ENCODE measurements at places on chromosomes 3 and 15.

GRCh38 chr3:114455432-114455831, 161.6 kb downstream of the TIGIT start:
- DNase-seq, result no peak

DNA sequence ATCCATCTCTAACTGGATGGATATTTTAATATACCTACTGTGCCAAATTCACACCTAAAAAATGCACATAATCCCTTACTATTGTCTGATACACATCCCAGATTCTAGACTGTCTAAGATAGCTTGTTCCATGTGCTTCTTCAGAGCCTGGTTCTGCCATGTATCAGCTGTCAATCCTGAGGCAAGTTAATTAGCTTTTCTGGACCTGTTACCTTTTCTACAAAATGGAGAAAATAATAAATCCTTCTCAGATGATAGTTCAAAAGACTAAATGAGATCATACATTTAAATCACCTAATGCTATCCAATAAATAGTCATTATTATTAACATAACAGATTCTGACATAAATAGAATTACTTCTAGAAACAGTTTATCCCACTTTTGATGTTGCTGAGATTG, 66.1 kb downstream of the KBTBD12 start:
- DNase-seq, result no peak

DNA sequence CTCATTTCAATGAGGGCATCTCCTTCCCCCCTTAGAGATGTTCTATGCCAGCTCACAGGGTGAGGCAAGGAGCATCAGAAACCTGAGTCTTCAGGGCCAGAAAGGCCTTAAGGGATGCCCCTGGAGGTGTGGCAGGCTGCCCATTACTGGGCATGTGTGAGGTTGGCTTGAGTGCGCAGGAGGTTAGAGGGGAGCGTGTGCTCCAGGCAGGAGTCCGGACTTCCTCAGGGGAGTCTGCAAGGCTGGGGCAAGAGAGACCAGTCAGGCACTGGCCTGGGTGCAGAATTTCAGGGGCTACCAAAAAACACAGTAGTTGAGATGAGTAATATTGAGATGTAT, 1.9 kb downstream of the LOXL1 start:
- no peak for DNase-seq

- no peak for DNase-seq
Observed at GRCh38 chr3:122538956-122539490, 24.3 kb upstream of the KPNA1 start.

DNA sequence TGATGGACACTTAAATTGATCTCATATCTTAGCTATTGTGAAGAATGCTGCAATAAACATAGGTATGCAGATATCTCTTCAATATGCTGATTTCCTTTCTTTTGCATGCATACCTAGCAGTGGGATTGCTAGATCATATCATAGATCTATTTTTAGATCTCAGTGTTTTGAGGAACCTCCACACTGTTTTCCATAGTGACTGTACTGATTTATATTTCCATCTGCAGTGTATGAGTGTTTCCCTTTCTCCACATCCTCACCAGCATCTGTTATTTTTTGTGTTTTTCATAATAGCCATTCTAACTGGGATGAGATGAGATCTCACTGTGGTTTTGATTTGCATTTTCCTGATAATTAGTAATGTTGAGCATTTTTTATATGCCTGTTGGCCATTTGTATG, 17.1 kb upstream of the RASA2 start:
- no peak for DNase-seq

DNA sequence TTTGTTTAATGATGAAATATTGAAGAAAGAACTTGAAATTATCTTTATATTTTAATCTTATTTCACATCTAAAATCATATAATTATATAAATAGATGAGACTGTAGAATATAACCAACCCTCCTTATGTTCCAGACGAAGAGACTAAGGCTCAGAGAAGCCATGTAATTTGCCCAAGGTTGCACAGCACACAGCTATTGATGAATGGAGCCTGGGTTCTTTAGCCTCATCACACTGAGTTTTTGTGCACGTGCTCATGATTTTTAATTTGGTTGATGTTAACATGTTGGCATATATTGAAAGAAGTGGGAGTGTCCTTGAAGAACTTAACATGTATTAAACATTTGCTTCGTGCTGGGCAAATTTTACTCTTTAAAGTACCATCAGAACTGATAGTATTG, 151.6 kb downstream of the FNDC3B start:
- DNase-seq, result no peak

- no peak for DNase-seq
Observed at GRCh38 chr3:160771811-160772459, 15.9 kb downstream of the PPM1L start.

- DNase-seq, result no peak
Observed at GRCh38 chr15:78422571-78423340, 15.3 kb upstream of the IREB2 start.

DNA sequence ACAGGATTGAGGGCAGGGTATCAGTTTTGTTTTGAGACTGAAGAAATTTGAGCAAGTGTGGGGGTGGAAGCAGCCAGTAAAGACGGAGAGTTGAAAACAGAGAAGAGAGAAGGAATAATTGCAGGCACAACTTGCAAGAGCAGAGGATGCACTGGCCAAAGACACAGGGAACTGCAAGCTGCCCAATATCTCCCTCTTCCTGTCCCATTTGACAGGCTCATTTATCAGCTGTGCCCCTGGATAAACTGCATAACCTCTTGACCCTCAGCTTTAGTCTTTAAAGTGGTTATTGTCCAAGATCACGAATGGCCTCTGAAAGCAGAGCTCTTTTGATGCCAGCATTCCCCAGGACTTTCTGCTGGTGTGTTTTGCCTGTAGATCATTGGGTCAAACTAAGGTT, 5.0 kb upstream of the RAMAC start:
- DNase-seq, result no peak

DNA sequence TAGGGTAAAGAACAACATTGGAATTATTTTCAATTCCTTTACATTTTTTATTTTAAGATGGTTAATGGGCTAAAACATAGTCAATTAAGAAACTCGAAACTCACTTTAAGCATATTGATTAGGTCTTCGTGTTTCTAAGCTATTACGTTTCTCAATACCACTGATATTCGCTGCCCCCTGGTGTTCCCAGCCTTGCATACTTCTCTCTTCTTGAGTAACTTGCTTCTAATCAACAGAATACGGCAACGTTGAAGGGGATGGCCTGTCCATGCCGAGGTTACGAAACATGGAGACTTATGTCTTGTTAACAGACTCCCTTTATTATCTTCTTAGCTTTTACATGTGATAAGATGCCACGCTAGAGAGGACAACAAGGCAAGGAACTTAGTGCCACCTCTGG, 43.6 kb downstream of the ROBO1 start:
- no peak for DNase-seq

Measured in NCI-H510A (cell line).